ENCODE measurements at places on chromosomes 3 and 15.

DNA sequence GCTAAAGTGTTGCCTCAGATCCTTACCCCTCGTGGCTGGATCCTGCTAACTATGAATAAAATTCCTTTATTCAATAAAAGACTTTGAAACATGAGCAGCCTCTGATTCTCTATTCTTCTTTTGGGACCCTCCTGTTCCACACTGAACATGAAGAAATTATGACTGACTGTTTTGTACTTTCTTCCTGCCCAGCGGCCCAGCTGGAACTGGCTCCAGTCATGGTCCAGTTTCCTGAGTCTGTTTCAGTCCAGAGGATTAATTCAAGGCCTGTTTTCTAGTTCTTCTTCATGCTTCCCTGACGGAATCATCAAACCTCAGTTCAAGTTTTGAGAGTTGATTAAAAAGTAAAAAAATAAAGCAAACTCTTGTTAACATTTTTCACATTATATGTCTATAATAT is 52.6 kb upstream of the CP start:
- DNase-seq: no peak

DNA sequence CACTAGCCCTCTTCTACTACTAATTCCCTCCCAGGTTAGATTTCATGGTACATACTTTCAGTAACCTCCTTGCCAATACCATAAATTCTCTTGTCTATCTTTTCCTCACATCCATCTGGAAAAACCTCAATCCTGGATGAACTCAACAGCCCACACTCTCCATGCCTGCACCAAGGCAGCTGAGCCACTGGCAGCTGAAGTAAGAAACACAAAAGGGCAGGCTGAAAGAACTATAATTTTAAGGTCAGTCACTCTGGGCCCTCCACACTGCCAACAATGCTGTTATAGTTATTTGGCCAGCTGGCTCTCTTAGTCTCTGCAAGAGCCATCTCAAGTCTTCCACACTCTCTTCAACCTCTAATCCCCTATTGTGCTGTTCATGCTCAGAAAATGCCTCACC is 15.1 kb upstream of the TIPARP start:
- DNase-seq: no peak

DNA sequence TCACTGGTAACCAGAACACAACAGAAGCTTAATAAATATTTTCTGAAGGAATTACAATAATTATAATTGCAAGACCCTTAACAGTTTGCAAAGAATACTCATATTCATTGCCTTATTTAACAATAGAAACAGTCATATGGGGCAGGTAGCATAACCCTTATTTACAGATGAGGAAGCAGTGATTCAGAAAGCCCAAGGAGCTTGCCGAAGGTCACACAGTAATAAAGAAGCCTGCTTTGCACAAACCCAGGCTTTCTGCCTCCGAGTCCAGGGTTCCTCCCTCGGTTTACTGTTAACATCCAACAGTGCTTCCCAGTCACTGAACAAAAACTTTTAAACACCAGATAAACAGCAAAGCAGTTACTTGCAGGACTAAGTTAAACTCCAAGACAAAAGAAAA is 35.3 kb downstream of the SRGAP3 start:
- no peak for DNase-seq

DNA sequence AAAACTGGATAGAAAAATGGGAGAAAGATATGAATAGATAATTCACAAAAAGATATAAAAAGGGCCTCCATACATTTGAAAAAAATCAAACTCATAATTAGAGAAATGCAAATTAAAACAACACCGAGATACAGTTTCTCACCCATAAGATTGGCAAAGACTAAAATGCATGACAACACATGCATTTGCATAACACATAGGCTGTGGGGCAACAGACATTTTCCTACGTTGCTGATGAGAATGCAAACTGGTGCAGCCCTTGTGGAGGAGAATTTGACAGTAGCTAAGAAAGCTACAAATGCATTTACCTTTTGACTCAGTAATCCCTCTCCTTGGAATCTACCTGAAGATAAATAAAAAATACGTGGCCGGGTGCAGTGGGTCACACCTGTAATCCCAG is 11.4 kb upstream of the CAND2 start:
- DNase-seq: no peak

- DNase-seq: no peak
Observed at GRCh38 chr3:105885256-105885655, 16.4 kb upstream of the CBLB start.

DNA sequence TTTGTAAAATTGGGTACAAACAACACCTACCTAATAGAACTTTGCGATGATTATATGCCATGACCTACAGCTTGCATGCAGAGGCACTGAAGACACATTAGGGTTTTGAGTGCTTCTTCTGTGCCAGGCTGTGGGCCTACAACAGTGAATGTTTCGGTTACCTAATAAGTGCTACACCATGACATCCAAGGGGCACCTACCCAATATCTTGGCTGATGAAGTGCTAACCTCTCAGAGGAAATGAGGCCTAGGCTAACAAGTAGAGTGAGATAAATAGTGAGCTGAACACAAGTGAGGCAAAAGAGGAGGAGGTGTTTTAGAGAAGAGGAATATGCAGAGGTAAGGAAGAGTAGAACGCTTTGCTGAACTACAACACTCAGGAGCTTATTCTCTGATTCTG is 12.2 kb upstream of the RASGRP1 start:
- DNase-seq: no peak

- no peak for DNase-seq
Observed at GRCh38 chr15:98124581-98124980, 164.1 kb downstream of the ARRDC4 start.

- DNase-seq: no peak
Observed at GRCh38 chr3:141360888-141361598, 7.3 kb upstream of the ZBTB38 start.

GRCh38 chr3:133282236-133282635 is 117.6 kb upstream of the BFSP2 start:
- no peak for DNase-seq

DNA sequence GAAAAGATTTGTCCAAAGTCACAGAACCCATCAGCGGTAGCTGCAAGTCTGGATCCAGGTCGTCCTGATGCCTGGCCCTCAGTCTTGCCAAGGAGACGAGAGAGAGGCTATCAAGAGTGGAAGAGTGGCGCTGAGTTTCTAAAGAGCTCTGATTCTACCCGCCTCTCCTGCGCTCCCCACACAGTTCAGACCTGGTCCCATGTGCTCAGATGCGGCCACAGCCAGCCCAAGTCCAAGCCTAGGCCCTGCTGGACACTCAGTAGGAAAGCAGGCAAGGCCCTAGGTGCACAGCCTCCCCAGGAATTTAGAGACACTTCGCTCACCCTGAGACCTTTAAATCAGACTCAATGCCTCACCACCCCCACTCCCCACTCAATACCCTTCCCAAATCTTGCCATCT is 32.4 kb downstream of the CCDC12 start:
- DNase-seq: no peak

DNA sequence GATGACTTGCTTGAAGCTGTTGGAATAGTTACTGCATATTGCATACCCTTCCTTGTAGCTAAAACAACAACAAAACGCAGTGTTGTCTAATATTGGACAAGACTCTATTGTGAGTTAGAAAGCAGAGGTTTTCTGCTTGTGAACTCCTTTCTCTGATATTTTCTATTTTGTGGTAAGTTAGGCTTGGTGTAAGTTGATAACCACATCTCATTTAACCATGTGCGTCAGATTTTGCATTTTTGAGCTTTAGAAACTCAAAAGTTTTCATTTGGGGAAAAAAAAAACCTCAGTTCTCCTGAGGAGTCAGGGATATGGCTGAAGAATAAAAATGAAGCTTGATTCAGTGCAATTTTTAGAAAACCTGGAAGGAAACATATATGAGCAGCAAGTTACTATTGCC is 1.5 kb downstream of the ARIH1 start:
- DNase-seq: no peak

GRCh38 chr3:158790901-158791589 is 10.8 kb upstream of the MFSD1 start:
- DNase-seq: no peak

- DNase-seq: no peak
Observed at GRCh38 chr3:128113817-128114794, 9.5 kb downstream of the RUVBL1 start.

GRCh38 chr3:172687501-172687900 is 23.4 kb downstream of the NCEH1 start:
- no peak for DNase-seq

DNA sequence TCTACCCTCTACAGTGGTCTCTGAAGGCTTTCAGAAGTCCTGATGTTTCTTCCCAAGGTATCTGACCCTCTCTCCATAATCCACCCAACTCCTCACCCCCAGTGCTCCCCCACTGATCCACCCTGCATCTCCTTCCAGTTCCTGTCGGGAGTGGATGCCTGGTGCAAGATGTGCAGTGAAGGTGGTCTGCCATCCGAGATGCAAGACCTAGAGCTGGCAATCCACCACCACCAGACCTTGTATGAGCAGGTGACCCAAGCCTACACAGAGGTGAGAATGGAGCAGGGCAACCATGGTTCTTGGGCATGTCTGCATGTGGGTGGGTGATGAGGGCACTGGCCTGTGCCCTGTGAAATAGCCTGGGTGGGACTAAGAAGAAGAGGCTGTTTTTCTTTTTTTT is 337.8 kb upstream of the ROPN1 start:
- DNase-seq: no peak

- DNase-seq: no peak
Observed at GRCh38 chr3:122991236-122991985, 36.2 kb downstream of the SEMA5B start.

GRCh38 chr3:105618556-105618955 is 250.3 kb downstream of the CBLB start:
- no peak for DNase-seq

DNA sequence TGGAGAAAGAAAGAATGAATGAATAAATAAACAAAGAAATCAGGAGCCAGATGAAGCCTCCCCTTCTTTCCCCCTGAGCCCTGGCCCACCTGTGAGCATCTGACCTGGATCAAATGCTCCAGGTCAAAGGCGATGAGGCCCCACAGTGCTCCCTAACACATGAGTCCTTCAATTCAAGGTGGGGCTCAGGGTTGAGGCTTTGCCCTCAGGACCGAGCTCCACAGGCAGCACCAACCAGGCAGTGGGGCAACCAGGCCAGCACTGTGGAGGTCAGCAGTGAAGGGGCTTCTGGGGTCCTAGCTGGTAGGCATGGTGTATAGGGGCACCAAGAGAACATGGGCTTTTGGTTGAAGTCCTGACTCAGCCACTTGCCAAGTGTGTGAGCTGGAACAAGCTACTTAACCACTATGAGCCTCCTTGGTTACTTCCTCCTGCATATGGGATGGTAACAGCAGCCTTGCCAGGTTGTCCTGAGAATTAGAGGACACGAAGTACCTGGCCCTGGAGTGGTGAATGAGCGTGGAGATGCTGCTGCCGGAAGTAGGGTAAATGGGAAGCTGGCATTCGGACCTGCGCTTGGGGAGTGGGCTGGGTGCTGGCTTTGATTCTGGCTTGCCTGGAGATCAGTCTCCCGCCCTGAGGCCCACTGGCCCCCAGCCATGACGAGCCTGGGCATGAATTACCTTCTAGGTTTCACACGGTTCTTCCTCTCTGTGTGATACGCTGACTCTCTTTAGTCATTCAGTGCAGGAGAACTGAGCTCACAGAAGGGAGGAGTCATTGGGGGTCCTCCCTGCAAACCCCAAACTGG is 10.0 kb upstream of the PAQR5 start:
- DNase-seq: no peak

- no peak for DNase-seq
Observed at GRCh38 chr3:177444696-177445095, 247.4 kb upstream of the TBL1XR1 start.

Data from stimulated activated CD8-positive, alpha-beta memory T cell treated with anti-CD3 and anti-CD28 coated beads, Interleukin-7, amount 100 ng/mL, for 1 hour (primary cell).